ENCODE measurements at places on chromosomes 4 and X. TPM values are rescaled to one million over a fixed set of nuclear protein-coding genes. Genes with fewer than 3 reads are reported as not detected.
A peak's percentile ranks its signal among the peaks of the same experiment; 100 is the strongest.

The LRIT3 gene
- total RNA-seq: 0.34 TPM

The BMP2K gene
- total RNA-seq: 13.6 TPM

The PCSK1N gene
- total RNA-seq: 14.0 TPM

The GSX2 gene
- not detected for total RNA-seq

DNA sequence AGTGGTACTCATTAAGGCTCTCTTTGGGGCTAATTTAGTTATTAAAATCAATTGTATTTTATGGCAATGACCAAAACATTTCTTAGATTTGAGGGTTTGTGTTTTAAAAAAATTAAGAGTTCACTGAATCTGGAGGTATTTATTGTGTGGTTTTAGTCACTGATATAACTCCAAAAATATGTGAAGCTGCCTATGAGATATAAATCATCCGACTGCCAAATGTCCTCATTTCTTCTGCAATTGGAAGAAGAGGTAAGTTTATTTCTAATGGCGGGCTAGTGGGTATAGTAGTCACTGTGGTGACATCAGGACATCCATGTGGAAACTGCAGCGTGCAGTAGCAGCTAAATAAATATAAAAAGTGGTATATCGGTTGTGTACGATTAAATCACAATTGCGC lies 205.5 kb downstream of the MID1 start:
- H3K4me3 ChIP-seq: no peak overlapping the region
- DNase-seq: no peak
- no peaks in the 10 kb centered on the region for H3K4me1 ChIP-seq
- no peaks in the 10 kb centered on the region for H3K36me3 ChIP-seq

GRCh38 chrX:11629593-11630211 lies 36.0 kb downstream of the ARHGAP6 start:
- H3K27ac ChIP-seq: no peak overlapping the region
- no peaks in the 10 kb centered on the region for H3K27me3 ChIP-seq
- H3K36me3 ChIP-seq: no peaks in the 10 kb centered on the region
- no peak overlapping the region for H3K4me3 ChIP-seq
- no peaks in the 10 kb centered on the region for H3K4me1 ChIP-seq
- DNase-seq: no peak

DNA sequence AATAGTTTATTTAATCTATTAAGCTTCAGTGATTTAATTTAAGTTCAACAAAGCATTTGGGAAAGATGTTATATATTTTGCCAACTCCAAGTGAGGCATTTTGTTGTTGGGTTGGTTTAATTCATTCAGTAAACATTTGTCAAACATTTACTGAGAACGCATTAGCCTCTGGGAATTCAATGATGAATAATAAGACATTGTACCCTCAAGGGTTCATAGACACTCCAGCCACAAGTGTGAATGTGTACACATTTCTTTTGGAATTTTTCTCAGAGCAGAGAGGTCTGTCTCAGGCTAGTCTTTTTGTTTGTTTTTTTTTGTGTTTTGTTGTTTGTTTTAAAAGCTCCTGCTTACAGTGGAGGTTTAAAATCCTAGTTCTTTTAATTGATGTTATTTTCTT lies 203.9 kb downstream of the SOWAHB start:
- no peak for DNase-seq
- H3K27me3 ChIP-seq: no peaks in the 10 kb centered on the region
- H3K27ac ChIP-seq: no peak overlapping the region
- H3K4me1 ChIP-seq: peaks cover 9% of the 10 kb centered on the region
- no peak overlapping the region for H3K4me3 ChIP-seq

DNA sequence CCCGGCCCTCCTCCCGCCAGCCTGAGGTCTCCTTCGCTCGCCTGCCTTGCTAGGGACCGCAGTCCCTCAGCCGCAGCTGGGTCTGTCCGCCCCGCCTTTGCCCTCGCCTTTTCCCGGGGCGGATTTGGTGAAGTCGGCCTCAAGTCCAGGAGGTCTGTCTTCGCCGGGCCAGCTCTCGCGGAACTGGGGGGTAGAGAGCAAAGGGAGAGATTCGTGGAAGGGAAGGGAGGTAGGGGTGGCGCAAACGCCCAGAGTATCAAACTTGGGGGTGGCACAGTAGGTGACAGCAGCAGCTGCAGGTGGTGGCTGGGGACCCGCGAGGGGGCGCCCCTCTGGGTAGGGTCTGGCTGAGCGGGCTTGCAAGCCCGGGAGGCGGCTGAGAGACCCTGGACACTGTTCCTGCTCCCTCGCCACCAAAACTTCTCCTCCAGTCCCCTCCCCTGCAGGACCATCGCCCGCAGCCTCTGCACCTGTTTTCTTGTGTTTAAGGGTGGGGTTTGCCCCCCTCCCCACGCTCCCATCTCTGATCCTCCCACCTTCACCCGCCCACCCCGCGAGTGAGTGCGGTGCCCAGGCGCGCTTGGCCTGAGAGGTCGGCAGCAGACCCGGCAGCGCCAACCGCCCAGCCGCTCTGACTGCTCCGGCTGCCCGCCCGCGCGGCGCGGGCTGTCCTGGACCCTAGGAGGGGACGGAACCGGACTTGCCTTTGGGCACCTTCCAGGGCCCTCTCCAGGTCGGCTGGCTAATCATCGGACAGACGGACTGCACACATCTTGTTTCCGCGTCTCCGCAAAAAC lies at the start of gene NPY2R:
Gene NPY2R, plus strand, starts transcription at position 379 of the 797 bp plus-strand sequence. CDS start 5,304 bp downstream, outside the sequence.
- no peak for DNase-seq
- no peak within 1 kb of the TSS for H3K4me3 ChIP-seq
- no peaks in the 10 kb centered on the region for H3K36me3 ChIP-seq
- no peak within 1 kb of the TSS for H3K27ac ChIP-seq
- H3K27me3 ChIP-seq: no peaks in the 10 kb centered on the region

GRCh38 chr4:78971326-78971725 lies 32.1 kb upstream of the PAQR3 start:
- DNase-seq: no peak
- no peaks in the 10 kb centered on the region for H3K27me3 ChIP-seq
- H3K27ac ChIP-seq: no peak overlapping the region
- no peak overlapping the region for H3K4me3 ChIP-seq
- H3K36me3 ChIP-seq: no peaks in the 10 kb centered on the region

- DNase-seq: no peak
- H3K36me3 ChIP-seq: no peaks in the 10 kb centered on the region
- H3K4me1 ChIP-seq: no peaks in the 10 kb centered on the region
- no peak overlapping the region for H3K4me3 ChIP-seq
- no peak overlapping the region for H3K27ac ChIP-seq
These were observed 79.4 kb downstream of the JADE3 start for GRCh38 chrX:46991664-46992063.

DNA sequence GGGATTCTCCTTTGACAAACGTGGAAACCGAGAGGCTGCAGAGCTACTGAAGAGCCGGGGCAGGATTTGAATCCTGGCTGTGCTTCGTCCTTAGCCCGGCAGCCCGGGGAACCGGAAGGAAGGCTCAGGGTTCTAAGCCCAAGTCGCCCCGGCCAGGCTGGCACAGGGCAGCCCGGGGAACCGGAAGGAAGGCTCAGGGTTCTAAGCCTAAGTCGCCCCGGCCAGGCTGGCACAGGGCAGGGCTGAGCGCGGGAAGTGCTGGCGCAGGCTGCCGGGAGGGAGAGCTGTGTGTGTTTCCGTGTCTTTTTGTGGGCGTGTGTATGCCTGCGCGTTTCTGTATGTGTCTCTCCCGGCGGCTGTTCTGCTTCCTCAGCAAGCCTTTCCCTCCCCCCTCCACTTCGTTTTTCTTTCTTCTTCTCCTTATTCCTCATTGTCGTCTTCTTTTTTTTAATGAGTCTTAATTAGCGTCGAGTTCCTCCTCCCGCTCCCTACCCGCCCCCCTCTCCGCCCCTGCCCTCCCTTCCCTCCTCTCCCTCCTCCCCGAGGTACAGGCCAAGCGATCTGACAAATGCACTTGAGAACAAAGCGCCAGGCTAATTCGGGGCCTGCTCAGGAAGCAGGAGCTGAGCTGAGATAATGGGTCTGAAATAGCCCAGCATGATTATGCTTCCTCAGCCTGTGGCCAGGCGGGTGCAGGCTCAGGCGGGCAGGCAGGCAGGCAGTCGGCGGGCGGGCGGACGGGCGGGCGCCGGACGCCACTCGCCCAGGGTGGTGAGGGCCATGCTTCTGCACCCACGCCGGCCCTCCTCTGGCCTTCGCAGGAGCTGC lies 65.9 kb downstream of the EFNB1 start:
- H3K36me3 ChIP-seq: no peaks in the 10 kb centered on the region
- H3K27me3 ChIP-seq: no peaks in the 10 kb centered on the region
- peak; percentile 8 for DNase-seq
- no peak overlapping the region for H3K27ac ChIP-seq
- no peaks in the 10 kb centered on the region for H3K4me1 ChIP-seq

GRCh38 chr4:925171-925570 lies 6.9 kb downstream of the GAK start:
- H3K36me3 ChIP-seq: no peaks in the 10 kb centered on the region
- H3K27ac ChIP-seq: no peak overlapping the region
- no peak overlapping the region for H3K4me3 ChIP-seq

- H3K27ac ChIP-seq: no peak overlapping the region
- no peaks in the 10 kb centered on the region for H3K36me3 ChIP-seq
- DNase-seq: no peak
- H3K27me3 ChIP-seq: no peaks in the 10 kb centered on the region
These were observed 133.8 kb downstream of the AFF1 start for GRCh38 chr4:87068583-87069021.

GRCh38 chr4:122542411-122543236 lies 78.2 kb downstream of the IL21 start:
- H3K4me3 ChIP-seq: no peak overlapping the region
- H3K36me3 ChIP-seq: no peaks in the 10 kb centered on the region

DNA sequence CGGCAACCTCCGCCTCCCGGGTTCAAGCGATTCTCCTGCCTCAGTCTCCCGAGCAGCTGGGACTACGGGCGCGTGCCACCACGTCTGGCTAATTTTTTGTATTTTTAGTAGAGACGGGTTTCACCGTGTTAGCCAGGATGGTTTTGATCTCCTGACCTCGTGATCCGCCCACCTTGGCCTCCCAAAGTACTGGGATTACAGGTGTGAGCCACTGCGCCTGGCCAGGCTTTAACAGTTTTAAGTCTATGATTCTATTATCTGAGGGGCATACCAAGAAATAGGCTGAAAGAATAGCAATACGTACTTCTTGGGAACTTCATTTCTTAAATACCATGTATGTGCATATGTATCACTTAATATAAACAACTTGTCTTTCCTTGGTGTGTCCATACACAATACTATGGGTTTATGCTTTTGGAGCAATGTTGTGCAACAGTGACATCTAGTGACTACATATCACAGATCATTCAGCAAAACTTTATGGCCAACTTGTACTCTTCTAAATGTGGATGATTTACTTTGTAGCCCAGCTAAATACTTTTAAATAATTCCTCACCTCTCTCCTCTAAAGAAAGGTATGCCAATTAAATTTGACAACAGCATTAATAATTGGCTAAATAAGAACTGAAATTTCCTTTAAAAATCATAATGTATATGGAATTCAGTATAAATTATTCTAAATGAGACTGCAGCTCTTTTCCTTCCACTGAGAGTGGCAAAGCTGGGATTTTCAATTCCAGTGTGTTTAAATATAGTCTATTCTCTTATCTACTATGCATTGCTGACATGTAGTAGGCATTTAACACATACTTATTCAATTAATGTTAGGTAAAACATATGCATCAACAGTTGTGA lies 10.4 kb downstream of the SLC9B1 start:
- DNase-seq: peak; percentile 48
- no peaks in the 10 kb centered on the region for H3K36me3 ChIP-seq
- no peak overlapping the region for H3K4me3 ChIP-seq
- no peak overlapping the region for H3K27ac ChIP-seq
- H3K4me1 ChIP-seq: no peaks in the 10 kb centered on the region

DNA sequence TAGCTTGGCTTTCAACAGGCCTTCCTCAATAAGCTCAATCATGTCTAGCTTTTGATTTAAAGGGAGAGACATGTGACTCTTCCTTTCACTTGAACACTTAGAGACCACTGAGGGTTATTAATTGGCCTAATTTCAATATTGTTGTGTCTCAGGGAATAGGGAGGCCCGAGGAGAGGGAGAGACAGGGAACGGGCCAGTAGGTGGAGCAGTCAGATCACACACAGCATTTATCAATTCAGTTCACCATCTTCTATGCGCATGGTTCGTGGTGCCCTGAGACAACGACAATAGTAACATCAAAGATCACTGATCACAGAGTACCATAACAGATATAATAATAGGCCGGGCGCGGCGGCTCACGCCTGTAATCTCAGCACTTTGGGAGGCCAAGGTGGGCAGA lies 17.8 kb downstream of the ZNF81 start:
- peak; percentile 10 for DNase-seq
- H3K27ac ChIP-seq: no peak overlapping the region
- no peaks in the 10 kb centered on the region for H3K36me3 ChIP-seq
- H3K27me3 ChIP-seq: no peaks in the 10 kb centered on the region

DNA sequence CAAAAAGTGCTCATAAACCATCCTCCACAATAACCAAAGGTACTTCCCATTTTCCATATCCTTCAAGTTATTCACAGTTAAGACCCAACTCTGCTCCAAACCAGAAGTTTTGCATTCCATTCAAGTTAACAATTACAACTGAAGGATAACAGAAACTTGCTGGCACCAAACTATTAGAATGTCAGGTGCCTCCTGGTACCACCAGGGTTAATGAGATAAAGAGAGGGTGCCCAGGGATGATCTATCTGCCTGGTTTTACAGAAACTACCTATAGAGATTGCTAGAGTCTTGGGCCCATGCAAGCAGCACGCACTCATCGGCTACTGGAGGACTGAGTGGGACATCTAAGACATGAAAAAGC lies 114.6 kb downstream of the RBM47 start:
- no peaks in the 10 kb centered on the region for H3K27me3 ChIP-seq
- H3K4me3 ChIP-seq: no peak overlapping the region
- no peak overlapping the region for H3K27ac ChIP-seq
- H3K36me3 ChIP-seq: no peaks in the 10 kb centered on the region

- H3K4me1 ChIP-seq: no peaks in the 10 kb centered on the region
- DNase-seq: no peak
- H3K27ac ChIP-seq: no peak overlapping the region
- H3K4me3 ChIP-seq: no peak overlapping the region
- no peaks in the 10 kb centered on the region for H3K27me3 ChIP-seq
These were observed 70.5 kb downstream of the SEL1L3 start for GRCh38 chr4:25792200-25792791.

GRCh38 chr4:17077105-17077504 lies 178.7 kb upstream of the LDB2 start:
- H3K4me1 ChIP-seq: no peaks in the 10 kb centered on the region
- H3K27me3 ChIP-seq: no peaks in the 10 kb centered on the region
- H3K27ac ChIP-seq: no peak overlapping the region
- H3K36me3 ChIP-seq: no peaks in the 10 kb centered on the region
- no peak overlapping the region for H3K4me3 ChIP-seq
- DNase-seq: no peak

- H3K27ac ChIP-seq: no peak overlapping the region
- H3K27me3 ChIP-seq: no peaks in the 10 kb centered on the region
- no peaks in the 10 kb centered on the region for H3K4me1 ChIP-seq
- no peak for DNase-seq
These were observed 898 bp upstream of the PDGFC start for GRCh38 chr4:156972379-156973015.

- no peak overlapping the region for H3K4me3 ChIP-seq
- no peaks in the 10 kb centered on the region for H3K27me3 ChIP-seq
- H3K4me1 ChIP-seq: no peaks in the 10 kb centered on the region
- H3K27ac ChIP-seq: no peak overlapping the region
- DNase-seq: no peak
- no peaks in the 10 kb centered on the region for H3K36me3 ChIP-seq
These were observed 6.1 kb downstream of the SLC7A11 start for GRCh38 chr4:138236037-138236436.
